ENCODE measurements at places on chromosomes 4 and X.

DNA sequence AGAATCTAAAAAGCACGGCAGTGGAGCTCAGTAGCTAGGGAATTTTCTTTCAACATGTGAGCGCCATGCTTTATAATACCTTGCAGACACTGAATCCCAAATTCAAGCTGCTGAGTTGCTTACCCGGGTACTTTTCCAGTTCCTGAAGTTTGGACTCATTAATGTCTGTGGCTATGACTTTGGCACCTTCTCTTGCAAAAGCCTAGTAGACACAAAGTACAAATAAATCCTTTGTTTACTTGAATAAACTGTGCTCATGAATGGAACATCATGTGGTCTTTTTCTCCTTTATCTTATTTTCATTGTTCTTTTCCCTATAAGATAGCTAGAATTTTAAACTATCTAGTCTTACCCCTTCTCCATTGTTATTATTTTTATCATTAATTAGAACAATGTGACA is 4.6 kb downstream of the BDH2 start:
- peak; percentile 61 for DNase-seq

- DNase-seq: no peak
Measured at GRCh38 chrX:153925739-153926551, at the start of gene ARHGAP4. ARHGAP4 (minus strand) TSS chrX:153926264; CDS start chrX:153926202, 62 bp downstream.

- DNase-seq: no peak
Measured at GRCh38 chr4:83536362-83537272, 709 bp downstream of the GPAT3 start.

GRCh38 chrX:76420237-76420636 is 7.3 kb upstream of the MAGEE1 start:
- no peak for DNase-seq

DNA sequence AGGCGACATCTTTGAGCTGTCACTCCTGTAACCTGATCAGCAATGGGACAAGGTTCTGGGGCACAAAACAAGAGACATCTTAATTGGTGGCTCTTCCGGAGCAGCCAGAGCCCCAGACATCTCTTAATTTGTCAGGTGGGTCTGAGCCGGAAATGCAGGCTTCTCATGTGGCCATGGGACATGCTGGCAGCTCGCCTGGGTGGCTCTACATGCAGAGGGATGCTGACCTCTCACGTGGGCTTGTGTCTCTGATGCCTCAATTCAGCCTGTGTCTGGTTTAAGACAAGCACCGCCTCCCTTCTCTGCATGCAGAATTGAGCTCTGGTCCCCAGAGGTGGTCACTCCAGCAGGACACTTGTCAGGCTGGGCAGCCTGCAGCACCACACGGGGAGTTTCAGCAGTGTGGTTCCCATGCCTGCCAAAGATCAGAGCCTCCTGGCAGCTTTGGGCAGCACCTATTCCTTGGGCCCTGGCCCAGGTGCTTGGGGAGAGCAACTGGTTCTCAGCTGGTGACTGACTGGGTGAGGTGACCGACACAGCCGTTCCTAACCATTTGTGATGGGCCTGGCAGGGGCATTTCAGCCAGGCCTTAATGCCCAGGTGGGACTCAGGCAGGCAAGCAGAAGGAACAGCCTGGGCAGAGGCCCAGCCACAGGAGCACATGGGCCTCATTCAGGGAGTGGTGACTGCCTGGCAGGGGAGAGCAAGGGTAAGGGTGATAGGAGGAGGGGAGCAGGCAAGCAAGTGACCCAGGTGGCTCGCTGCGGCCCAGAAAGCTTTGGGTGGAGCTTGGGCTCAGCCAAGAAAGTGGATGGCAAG is 53.4 kb downstream of the HMX1 start:
- DNase-seq: no peak

- no peak for DNase-seq
Measured at GRCh38 chrX:3669841-3670475, 43.5 kb downstream of the PRKX start.

GRCh38 chr4:14926368-14926767 is 75.9 kb upstream of the CPEB2 start:
- no peak for DNase-seq

DNA sequence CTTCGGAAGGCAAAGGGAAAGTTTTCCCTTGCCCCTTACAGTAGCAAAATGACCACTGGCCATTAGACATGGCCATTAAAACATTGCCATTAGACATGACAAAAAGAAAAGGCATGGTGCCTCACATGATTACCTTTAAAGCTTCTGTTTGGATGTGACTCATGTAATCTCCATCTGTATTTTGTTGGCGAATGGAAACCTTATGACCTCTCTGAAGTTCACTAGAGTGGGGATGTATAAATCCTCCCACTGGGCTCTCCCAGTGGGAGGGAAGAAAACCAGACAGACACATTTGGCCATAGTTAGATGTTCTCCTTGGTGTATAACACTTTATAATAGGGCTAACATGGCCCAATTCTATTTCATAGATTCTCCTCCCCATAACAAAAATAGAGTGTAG is 152.6 kb downstream of the MAGEB17 start:
- DNase-seq: no peak

- no peak for DNase-seq
Measured at GRCh38 chr4:152485726-152486276, 50.1 kb downstream of the FBXW7 start.

- DNase-seq: no peak
Measured at GRCh38 chr4:605702-606425, 19.5 kb upstream of the PDE6B start.

- DNase-seq: no peak
Measured at GRCh38 chrX:45557387-45557786, 356.7 kb upstream of the DIPK2B start.

Data from midbrain (tissue), 1 donor.